RWPE1 (cell line): ENCODE measurements at places on chromosomes 5 and 9.

- DNase-seq: peak; percentile 57
Measured at GRCh38 chr5:69415584-69415958, 655 bp downstream of the MARVELD2 start.

DNA sequence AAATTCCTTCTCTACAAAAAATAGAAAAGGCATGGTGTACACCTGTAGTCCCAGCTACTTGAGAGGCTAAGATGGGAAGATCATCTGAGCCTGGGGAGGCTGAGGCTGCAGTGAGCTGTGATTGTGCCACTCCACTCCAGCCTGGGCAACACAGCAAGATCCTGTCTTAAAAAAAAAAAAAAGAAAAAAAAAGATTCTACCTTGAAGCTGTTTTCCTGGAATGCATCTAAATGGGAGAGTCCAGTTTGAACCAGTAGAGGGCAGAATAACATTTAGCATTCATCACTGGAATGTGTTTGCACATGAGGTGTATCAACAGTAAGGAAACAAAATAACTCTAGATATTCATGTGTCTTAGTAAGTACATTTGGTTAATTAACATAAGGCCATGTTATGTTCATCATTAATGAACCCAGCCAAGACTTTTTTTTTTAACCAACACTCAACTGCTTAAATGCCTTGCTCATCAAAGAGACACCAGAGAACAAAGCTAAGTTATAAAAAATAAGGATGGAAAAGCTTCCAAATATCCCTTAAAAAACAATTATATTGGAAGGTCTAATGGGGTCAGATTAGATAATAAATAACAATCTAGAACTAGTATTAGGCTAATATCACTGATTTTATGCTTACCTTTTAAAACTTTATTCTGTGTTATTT lies 16.1 kb downstream of the IFNE start:
- DNase-seq: peak; percentile 13

DNA sequence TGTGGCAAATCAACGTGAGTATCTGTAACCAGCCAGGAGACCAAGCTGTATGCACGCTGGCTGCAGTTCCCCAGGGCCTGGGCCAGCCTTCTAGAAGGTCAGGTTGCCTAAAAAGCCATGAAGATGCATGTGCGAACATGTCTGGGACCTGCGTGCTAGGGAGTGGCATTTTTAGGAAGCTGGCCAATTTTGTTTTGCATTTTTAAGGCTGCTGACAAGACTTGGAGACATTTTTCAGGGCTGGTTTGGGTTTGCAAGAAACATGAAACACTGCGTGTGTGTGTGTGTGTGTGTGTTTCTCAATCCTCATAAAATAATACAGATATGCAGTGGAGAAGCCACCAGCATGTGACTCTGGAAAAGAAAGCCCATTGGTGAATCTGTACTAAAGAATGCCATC lies 5.1 kb downstream of the TGFBI start:
- DNase-seq: peak; percentile 87

GRCh38 chr9:90799271-90799852 lies 2.3 kb upstream of the SYK start:
- DNase-seq: no peak

DNA sequence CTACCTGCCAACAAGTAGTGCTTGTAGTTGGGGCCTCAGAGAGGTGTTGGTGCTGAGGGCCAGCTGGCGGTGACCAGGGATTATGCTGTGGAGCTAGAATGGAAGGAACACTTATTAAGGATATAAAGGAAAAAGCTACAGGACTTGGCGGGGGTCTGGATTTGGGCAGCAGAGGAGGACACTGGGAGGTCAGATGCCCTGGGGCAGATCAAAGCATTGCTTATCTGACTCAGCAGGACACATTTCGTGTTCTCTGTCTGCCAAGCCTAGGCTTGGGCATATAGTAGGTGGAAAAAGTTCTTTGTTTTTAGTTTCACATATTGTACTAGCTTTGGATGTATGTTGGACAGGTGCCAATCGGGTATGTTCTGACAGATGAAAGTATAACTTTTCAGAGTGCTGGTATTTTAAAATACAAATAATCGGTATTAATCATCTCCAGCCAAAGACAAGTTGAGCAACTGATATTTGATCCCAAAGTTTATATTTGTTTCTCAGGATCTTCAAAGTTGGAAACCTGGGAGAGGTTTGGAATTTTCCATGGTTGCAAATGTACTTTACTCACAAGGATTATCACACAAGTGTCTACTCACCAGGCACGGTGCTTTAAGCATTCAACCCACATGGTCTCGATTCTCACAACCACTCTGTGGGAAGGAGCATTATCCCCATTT lies 69.4 kb downstream of the IQGAP2 start:
- DNase-seq: peak; percentile 73

DNA sequence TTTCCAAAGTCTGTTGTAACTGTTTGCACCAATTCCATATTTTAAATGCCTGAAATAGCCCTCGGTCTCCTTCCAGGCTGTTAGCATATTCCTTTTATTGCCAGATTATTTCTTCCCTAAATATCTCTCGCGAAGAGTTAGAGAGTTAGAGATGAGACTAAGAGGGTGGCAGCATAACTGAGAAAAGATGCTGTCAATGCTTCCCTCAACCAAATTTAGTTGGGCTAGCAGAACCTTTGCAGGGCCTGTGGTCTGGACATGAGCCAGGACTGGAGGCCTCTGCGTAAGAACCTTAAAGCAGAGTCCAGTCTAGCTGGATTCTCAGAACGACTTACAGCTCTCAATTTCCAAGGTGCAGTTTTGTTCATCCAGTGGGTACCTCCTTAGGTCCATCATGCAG lies 135.9 kb downstream of the GABRB2 start:
- no peak for DNase-seq

DNA sequence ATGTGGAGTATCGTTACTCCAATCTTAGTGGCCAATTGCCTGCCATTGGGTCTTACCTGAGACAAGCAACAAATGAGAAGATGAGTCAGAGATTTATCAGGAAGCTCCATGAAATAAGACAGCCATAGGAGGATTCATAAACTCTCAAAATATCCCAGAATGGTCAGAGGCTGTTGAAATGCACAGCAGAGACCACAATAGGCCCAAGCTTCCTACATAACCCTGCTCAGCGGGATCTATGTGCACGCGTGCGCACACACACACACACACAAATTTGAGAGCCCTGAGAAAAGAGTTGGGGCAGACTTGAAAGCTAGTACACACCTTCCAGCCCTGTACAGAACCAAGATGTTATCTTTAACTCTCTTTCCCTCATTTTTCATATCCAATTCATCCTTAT lies 9.8 kb downstream of the UIMC1 start:
- DNase-seq: no peak

DNA sequence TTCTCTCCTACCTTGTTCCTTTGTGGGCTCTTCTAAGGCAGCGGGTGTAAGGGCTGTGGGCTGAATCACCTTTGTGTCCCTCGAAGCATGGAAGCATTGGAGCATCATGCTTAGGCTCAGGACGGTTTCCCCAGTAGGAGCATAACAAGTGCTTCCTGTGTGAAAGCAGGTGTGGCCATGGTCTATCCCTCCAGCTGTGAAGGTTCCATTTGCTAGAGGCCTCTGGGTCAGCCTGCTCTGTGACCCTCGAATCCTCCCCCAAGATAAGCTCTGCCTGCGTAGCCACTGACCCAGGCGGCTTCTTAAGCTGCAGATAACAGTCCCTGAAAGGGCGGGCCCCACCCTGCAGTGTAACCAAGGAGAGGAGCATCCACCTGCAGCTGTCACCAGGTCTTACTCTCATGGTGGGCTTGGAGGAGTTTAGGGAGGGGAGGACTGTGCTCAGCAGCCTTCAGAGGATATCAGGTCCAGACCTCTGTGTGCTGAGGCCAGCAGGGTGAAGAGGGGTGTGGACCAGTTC lies 8.4 kb upstream of the NDST1 start:
- DNase-seq: no peak

- DNase-seq: no peak
Measured at GRCh38 chr9:108386032-108386431, 469.8 kb downstream of the ACTL7B start.

GRCh38 chr5:151684690-151685361 lies 1.9 kb downstream of the SPARC start:
- DNase-seq: peak; percentile 84

- no peak for DNase-seq
Measured at GRCh38 chr9:136455043-136456002, 15.7 kb upstream of the INPP5E start.

DNA sequence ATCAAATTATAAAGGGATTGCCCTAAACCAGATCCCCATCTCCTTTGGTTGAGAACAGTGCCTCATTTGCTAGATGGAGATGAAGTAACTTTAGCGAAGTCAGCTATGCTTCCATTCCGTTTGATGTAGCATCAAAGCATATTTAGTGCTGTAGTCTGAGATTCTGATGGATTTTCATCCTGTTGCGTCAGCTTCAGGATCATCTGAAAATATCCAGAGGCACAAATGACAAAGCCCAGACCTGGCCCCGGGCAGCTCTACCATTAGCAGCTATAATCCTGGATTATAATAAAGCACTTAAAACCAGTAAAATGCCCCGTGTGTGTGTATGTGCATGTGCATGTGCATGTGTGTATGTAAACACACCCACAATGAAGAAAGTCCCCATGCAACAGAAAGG lies 44.7 kb downstream of the ERAP1 start:
- DNase-seq: no peak

GRCh38 chr9:33517373-33517772 lies 6.7 kb upstream of the ANKRD18B start:
- DNase-seq: peak; percentile 44

- no peak for DNase-seq
Measured at GRCh38 chr5:180389252-180390101, 36.3 kb upstream of the GFPT2 start.

DNA sequence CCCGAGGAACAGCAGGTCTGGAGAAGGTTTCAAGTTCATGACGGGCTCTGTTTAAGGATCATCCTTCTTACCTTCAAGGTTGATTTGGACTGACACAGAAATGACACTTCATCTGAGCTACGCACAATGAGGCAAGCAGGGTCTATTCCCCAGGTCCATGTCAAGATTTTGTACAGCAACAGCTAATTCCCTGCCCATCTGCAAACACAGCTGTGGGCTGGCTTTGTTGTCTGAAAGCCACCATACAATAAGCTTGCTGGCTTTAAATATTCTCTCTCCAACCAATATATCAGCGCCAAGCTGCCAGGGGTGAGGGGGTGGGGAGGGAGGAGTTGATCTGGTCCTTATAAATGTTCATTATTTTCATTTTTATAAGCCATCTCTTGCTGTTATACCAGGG lies 92.0 kb downstream of the OTULIN start:
- no peak for DNase-seq

GRCh38 chr9:6827439-6828145 lies 69.8 kb downstream of the KDM4C start:
- peak; percentile 25 for DNase-seq

DNA sequence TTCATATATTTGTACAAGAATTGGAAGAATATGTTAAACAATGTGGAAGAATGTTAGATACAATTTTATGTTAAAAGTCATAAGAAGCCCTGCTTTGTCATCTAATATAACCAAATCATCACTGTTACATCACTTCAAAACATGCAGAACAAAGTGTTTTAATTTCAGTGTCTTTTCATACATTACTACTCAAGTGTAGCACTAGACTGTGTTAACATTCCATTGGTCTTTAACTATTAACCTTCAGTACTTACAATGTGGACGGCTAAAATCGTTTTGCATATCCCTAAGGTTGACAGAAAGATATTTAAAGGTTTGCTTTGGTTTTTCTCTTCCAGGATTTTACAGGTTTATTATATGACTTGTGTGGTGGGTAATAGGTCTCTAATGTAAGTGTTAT lies 50.9 kb downstream of the VCAN start:
- DNase-seq: no peak

DNA sequence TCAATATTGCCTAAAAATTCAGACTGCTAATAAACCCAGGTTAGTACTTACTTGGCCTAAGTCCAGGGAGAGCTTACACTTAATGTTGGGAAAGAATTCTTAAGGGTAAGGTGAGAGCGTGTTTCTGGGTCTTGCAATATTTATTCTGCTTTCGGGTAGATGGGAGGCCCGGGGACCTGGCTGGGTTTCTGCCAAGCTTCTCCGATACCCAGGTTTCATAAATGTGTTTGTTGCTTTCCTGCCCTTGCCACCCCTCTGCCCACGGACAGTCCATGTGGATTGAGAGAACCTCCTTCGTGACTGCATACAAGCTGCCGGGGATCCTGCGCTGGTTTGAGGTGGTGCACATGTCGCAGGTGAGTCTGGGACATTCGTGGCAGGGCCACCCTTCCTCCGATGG lies 48.4 kb upstream of the FOXI1 start:
- no peak for DNase-seq

- peak; percentile 80 for DNase-seq
Measured at GRCh38 chr5:163408311-163408923, 29.0 kb upstream of the CCNG1 start.

DNA sequence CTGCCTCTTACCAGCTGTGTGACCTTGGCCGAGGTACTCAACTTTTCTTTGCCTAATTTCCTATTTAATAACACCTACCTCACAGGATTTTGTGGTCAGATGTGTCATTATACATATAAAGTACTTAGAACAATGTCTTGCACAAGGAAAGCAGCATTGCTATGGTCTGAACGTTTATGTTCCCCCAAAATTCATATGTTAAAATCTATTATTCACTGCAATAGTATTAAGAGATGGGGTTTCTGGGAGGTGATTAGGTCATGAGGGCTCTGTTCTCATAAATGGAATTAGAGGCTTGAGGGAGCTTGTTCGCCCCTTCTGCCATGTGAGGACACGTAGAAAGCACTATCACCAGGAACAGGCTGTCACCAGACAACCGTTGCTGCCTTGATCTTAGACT lies 10.9 kb upstream of the RNF145 start:
- no peak for DNase-seq

- DNase-seq: no peak
Measured at GRCh38 chr5:134189031-134189430, 12.3 kb upstream of the SKP1 start.

DNA sequence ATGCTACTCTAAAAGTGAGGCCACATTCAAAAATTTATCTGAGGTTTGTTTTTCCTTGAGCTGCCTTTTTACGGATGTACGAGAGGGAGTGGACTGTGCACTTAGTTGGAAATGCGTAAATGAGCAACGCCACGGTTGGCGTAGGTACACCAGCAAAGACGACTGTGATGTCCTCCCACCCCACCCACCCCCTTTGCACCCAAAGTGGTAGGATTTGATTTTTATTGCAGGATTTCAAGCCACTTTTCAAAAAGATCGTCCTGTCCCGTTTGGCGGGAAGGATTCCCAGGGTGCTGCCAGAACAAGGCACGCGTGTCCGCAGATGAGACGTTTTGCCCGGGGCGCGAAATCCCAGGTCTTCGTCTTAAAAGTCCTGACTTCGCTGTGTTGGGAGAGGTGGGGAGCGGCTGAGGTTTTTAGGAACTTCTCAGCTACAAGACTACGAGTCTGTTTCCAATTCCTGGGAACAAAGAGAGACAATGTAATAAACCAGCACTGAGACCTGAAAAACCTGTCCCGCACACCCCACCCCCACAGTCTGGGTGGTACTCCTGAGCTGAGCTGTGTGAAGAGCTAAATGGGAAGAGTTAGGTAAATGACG lies 1.0 kb upstream of the TLE1 start:
- peak; percentile 83 for DNase-seq

- no peak for DNase-seq
Measured at GRCh38 chr5:54470128-54470527, 14.6 kb downstream of the HSPB3 start.

GRCh38 chr5:94661086-94661485 lies 42.6 kb downstream of the SLF1 start:
- no peak for DNase-seq

GRCh38 chr5:149873896-149874295 lies 70.7 kb downstream of the PDE6A start:
- DNase-seq: no peak

GRCh38 chr9:89317282-89317681 lies 1.0 kb upstream of the SECISBP2 start:
- DNase-seq: no peak
